EL (cell line): ENCODE measurements at places on chromosomes 3 and 15.
A peak's percentile ranks its signal among the peaks of the same experiment; 100 is the strongest.

DNA sequence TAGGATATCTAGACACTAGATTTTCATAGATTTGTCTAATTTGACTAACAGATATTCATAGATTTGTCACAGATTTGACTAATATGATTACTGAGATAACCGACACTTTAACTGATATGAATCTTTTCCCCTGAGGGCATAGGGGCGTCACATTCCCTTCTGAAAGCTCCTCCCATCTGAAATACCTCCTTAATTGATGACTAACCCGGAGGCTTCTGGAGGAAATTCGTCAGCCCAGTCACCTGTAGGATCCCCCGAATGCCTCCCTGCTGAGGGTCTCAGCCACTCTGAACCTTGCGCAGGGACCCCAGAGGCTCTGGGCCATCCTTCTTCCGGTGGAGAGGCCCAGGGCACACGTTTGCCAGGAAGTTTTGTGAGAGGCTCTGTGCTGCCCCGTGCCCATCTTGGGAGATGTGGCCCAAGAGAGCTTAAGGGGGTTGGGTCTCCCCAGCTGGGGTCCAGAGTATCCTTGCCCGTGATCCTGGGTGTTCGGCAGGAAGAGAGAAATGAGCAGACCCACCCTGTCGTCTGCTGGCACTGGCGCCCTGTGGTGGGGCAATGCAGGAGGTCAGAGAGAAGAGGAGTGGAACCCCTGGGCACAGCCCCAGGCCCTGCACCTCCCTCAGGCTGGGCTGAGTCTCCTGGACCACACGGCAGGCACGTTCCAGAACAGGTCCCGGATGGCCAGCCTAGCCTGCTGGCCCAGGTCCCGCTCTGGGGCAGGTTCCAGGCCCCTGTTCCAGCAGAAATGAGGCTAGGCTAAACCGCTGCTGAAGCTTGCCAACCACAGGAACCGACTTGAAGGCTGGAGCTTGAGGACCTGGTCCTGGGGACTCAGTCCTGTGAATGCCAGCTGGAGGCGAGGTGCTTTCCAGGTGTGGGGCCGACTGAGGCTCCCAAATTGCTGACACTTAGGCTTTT, 1.7 kb downstream of the PLA2G4D start:
- peak; percentile 77 for DNase-seq

GRCh38 chr15:47412802-47413201, 304.5 kb upstream of the SEMA6D start:
- DNase-seq, result no peak

GRCh38 chr3:13163848-13164382, 90.7 kb upstream of the IQSEC1 start:
- DNase-seq, result no peak

DNA sequence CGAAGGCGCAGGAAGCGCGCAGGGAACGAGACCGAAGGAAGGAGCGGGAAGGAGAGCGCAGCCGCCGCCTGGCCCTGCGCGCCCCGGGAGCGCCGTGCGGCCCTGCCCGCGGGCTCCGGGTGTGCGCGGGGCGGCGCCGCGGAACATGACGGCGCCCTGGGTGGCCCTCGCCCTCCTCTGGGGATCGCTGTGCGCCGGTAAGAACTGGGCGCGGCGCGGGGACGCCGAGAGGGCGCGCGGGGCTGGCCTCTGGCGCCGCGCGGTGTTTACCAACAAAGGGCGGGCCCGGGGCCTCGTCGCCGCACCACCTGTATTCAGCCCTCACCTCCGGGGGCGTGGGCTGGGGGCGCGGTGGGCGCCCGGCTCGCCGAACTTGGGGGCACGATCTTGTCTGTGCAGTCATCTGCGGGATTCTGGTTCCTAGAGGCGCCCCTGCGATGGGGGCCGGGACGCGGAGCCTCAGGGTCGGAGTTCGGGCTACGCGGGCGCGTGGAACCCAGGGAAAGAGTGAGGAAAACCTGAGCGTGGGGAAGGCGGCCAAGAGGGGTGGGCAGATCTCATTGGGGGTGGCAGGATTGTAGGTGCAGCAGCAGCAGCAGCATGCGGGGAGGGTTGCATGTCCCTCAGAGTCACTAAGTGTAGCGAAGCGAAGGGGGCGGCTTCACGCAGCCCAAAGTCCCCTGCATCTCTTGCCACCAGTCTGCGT, 641 bp downstream of the ACVR2B start:
- DNase-seq, result peak; percentile 34

- DNase-seq, result no peak
Observed at GRCh38 chr3:145197051-145197820, 963.7 kb downstream of the PLOD2 start.

DNA sequence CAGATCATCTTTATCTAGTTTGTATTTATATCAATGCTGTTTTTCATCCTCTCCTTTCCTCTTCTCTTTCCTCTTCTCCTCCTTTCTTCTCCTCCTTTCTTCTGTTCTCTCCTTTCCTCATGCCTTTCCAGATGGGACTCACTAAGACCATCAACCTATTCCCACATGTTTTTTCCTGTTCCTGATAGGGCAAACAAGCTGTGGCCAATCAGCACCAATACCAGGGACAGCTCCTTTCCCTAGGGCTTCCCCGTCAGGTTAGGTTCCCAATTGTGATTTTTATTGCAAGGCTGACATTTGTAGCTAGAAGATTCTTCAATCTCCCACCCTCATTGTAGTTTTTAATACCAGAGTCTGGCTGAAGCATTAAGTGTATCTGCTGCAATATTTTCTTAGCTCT, 76.3 kb upstream of the COL8A1 start:
- peak; percentile 50 for DNase-seq

DNA sequence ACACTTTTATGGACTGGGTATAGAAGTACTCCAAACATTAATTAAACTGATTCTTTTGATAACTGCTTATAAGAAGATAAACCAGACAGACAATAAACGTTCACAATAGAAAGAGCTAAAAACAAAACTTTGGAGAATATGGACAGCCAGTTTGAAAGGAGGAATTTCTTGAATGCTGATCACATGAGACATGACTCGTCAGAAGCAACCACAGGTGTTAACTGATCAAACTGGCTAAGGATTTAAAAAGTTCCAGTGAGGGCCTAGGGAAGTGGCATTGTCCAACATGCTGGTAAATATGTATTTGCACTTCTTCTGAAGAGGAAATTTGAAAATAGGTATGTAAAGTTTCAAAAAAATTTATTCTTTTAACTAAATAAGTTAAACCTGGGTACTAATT, 29.4 kb upstream of the AP3B2 start:
- DNase-seq, result peak; percentile 21
